Muscle of back (tissue), 13 donors: ENCODE measurements at places on chromosomes 13 and 19. TPM values are rescaled to one million over a fixed set of nuclear protein-coding genes. Genes with fewer than 3 reads are reported as not detected.

DNA sequence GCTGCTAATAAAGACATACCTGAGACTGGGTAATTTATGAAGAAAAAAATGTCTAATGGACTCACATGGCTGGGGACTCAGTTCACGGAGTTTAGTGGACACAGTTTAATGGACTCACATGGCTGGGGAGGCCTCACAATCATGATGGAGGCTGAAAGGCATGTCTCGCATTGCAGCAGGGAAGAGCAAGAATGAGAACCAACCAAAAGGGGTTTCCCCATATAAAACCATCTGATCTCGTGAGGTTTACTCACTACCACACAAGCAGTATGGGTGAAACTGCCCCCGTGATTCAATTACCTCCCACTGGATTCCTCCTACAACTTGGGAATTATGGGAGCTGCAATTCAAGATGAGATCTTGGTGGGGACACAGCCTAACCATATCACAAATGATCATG is 1181.2 kb downstream of the PCDH9 start:
- DNase-seq = no peak

The PBX4 gene
- polyA plus RNA-seq = 3.0 TPM

GRCh38 chr13:108269601-108270328 is at the start of gene TNFSF13B:
Gene TNFSF13B, plus strand, starts transcription at chr13:108269718. Its CDS starts 178 bp downstream, at chr13:108269896.
- DNase-seq = peak; percentile 27

DNA sequence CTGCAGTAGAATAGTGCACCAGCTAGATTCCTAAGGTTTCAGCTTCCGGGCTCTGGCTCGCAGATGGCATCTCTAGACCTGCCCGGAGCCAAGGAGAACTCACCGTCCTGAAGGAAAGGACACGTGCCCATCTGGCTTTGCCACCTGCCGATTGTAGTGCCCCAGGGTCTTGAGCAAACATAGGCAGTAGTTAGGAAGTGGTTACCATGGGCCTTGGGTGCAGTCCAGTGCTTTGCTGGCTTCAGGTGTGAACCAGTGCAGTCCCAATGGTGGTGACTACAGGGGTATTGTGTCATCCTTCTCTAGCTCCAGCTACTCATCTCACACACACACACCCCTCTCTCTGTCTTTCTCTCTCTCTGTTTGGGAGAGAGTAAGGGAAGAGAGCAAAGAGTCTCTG is 61.4 kb upstream of the TEX29 start:
- no peak for DNase-seq
